ENCODE measurements at places on chromosomes 2 and 18.

DNA sequence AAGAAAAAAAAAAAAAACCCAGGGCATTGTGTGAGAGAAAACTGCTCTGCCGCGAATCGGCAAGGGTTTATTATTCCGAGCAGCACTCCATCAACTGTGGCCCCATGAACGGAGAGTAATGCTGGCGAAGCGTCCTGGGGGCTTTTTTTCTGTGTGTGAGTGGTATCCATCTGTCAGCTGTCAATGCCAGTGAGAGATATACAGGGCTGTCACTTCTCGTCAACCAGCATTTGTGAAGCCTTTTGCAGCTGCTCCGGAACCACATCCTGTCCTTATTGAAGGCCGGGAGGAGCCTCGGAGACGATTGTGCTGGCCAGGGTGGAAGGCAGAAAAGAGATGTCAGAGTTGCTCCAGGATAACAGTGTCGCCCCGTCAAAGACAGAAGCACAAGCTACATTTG is 356.9 kb upstream of the SMIM21 start:
- no peak for DNase-seq

- no peak for DNase-seq
These were observed 8.8 kb downstream of the PPP1R7 start for GRCh38 chr2:241159116-241159515.

- no peak for DNase-seq
These were observed 2159.1 kb upstream of the CELF4 start for GRCh38 chr18:39724652-39725051.

- DNase-seq: no peak
These were observed 126.0 kb downstream of the ZFP36L2 start for GRCh38 chr2:43100362-43100882.

- DNase-seq: no peak
These were observed 24.5 kb upstream of the ALPP start for GRCh38 chr2:232354069-232354468.

DNA sequence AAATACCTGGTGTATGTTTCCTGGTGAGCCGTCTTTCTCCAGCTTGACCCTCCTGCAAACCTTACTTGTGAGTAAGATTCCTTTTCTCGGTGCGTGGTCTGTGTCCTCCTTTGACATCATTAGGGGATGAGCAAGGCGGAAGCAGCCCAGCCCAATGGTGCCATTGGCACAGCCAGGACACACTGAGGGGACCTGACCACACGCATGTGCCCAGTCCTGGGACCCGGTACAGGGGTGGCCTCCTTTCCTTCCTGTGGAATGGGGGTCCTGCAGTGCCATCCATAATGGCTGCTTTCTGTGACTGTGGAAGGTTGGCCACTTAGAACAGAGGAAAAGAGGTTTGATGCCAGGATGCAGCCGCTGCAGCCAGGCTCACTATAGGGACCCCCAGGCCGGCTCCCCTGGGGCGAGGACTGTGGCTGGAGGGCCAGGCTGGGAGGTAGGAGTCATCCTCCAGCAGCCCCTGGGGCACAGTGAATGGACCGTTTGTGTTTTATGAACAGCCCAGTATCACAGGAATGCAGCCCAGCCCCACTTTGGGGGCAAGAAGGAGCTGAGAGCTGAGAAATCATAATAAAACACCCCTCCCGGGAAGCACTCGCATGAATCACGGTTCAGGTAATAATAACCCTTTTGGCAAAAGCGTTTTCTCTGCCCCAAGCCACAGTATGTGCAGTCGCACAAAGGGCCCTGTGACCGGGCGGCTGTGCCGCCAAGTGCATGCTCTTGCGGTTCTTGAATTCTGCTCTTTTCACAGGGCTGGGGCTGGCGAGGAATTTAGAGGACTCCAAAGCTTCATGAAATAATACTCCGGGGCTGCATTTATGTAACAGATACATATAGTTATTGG is 73.2 kb downstream of the ASB1 start:
- no peak for DNase-seq

GRCh38 chr18:58078889-58079573 is 35.0 kb downstream of the NEDD4L start:
- DNase-seq: no peak

GRCh38 chr2:165572151-165572550 is 102.7 kb downstream of the CSRNP3 start:
- no peak for DNase-seq

GRCh38 chr2:173574324-173575112 is 219.8 kb downstream of the CDCA7 start:
- no peak for DNase-seq

DNA sequence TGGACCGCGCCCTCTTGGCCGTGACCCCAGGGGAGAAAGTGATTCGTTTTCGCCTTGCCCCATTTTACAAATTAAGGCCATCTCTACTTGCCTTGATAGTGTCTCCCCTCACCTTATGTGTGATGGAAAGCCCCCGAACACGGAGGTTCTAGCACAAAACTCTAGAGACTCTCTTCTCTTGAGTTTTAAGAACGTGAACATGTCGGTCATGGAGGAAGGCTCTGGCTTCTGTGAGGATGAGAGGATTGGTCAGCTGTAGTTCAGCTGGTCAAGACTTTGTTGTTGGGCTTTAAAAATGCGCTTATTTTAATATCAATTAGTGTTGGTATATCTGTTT is 828 bp downstream of the DYNC1I2 start:
- no peak for DNase-seq

DNA sequence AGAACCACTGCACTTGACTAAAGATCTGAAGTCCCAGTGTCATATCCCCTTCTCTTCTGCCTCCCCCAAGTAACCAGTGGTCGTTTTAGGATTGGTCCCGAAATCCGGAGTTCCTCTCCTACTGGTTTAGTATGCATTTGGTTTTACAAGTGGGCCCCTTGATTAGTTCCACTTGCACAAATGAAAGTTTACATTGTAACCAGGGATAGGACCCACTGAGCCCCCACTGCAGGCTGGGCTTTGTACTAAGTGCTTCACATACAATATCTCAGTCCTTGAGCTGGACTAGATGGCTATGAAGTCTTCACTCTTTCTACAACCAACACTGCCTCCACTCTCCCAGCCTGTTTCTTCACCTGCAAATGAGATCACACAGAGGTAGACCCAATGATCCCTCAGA is 50.4 kb downstream of the CYRIA start:
- DNase-seq: no peak

DNA sequence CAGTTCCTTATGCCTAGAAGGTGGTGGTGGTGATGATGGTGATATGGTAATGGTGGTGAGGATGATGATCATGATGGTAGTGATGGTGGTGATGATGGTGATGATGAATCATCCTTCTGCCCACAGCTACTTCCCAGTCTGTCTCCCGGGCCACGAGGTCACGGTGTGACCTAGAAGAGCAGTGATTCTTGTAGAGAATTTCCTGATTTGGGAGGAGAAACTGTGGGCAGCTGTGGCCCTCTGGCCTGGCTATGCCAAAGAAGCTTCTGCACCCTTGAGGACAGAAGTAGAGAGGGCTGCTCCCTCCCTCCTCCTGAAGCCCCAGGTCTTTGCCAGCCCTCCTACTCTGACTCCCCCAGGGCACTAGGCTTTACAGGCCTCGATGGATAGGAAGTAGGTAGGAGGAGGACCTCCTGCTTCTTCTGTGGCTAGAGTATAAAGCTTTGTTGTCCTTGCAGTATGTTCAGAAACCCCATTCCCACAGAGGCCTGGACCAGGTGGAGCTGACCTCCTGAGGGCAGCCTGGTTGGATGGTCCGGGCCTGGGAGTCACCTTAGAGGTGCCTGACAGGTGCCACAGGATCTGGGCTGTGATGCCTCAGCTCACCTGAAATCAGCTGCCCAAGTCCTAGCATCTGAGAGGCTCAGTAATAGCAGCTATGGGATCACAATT is 57.9 kb upstream of the EPAS1 start:
- DNase-seq: no peak

- no peak for DNase-seq
These were observed 571.6 kb downstream of the ARHGAP15 start for GRCh38 chr2:143700865-143701264.

DNA sequence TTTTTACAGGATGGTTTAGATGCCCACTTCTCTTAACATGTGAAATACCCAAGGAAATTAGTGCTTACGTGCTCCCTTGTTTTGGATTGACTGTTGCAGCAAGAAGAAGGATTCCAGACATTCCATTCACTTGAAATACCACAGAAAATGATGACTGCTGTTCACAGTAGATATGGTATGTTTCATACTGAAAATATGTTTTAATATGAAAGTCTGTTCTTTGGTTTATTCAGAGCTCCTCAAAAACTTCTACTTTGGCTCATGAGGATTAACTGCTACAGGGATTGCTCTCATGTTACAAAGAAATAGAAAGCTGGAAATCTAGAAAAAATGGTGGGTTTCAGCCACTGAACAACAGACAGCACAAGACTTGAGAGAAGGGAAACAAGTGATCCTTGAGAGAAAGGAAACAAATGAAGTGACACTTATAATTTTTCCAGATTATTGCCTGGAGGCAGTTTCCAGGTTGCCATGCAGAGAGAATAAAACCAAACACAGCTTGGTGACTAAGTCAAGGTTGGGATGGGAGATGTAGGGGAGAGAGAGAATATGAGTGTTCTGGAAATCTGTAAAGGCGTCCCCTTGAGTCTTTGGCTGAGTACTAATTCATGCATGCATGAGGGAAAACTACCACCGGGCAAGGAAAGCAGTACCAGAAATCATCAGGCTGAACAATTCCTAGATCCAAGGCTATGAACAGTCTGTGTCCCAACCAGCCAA is 348.1 kb downstream of the CLIP4 start:
- no peak for DNase-seq

GRCh38 chr2:7444626-7445025 is 527.4 kb downstream of the RNF144A start:
- no peak for DNase-seq

GRCh38 chr18:22282311-22283115 is 113.1 kb downstream of the GATA6 start:
- DNase-seq: no peak

DNA sequence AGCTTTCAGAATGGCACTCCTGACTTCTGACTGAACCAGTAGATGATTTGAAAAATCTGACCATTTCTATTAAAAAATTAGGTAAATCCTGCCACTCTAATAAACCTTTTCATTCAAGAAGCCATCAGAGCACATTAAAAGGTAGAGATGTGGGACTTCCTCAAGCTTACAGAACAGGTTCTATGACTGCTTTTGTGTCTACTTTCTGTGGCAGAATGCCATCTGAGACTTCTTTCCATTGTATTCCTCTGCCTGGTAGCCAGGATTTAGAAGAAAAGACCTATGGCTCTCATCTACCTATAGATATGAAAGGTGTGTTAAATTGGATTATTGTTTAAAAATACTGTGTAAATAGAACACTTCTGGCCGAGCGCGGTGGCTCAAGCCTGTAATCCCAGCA is 99.9 kb upstream of the NABP1 start:
- no peak for DNase-seq

- peak; percentile 10 for DNase-seq
These were observed 157 bp downstream of the PTGR3 start for GRCh38 chr18:75208836-75209128.

GRCh38 chr18:45751766-45752165 is 27.8 kb downstream of the SLC14A1 start:
- no peak for DNase-seq

- no peak for DNase-seq
These were observed 39.3 kb upstream of the NARS1 start for GRCh38 chr18:57660961-57661360.

GRCh38 chr2:7450188-7450832 is 533.1 kb downstream of the RNF144A start:
- peak; percentile 62 for DNase-seq

DNA sequence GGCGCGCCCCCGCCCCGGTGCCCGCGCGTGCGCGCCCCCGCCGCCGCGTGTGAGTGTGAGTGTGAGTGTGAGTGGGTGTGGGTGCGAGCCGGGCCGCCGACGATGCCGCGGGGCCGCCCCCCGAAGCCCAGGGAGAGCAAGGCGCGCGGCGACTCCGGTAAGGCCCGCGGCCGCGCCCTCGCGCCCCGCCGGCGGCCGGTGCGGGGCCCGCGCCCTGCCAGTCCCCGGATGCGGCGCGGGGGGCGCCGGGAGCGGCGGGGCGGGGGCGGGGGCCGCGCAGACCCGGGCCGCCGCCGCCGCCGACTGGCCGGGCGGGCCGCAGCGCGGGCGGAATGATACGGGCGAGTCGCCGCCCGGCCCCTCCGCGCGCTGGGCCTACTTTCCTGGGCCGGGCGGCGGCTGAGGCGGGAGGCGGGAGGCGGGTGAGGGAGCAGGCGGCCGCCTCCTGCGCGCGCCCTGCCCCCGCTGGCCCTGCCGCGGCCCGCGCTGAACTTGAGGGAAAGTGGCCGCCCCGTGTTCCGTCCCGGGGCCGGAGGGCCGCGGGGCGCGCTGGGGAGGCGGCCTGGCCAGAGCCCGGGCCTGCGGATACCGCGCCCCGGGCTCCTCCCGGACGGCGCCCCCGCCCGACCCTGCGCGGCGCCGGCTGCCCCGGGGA is at the start of gene ZNF236:
TSS of gene ZNF236 (plus strand) at position 52 of the 655 bp plus-strand sequence. CDS start at position 103, 51 bp downstream.
- peak; percentile 51 for DNase-seq

- no peak for DNase-seq
These were observed 137.1 kb upstream of the GAREM1 start for GRCh38 chr18:32607816-32608215.

DNA sequence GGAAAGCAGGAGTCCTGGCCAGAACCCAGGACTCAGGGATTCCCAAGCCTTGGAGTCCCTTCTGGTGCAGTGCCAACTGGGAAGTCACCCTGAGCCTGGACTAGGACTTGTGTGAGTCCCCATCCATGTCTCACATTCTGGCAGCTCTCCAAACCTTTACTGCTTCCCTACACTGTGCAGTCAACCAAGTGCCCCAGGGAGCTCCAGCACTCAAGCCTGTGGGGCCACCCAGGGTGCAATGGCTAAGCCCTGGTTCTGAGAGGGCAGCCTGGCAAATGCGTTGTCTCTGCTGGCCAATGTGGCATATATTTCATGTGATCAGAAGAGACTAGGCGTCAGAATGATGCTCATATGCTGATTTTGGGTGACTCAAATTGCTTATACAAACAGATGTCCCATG is 223.4 kb downstream of the SP3 start:
- DNase-seq: no peak

- DNase-seq: no peak
These were observed 464.7 kb downstream of the MEIS1 start for GRCh38 chr2:66899648-66900047.

- no peak for DNase-seq
These were observed 1092.5 kb downstream of the LRP1B start for GRCh38 chr2:141038341-141038740.

GRCh38 chr2:17879137-17879912 is 858 bp downstream of the KCNS3 start:
- no peak for DNase-seq

GRCh38 chr2:75632091-75632701 is 14.4 kb upstream of the MRPL19 start:
- DNase-seq: no peak

GRCh38 chr2:19838616-19839015 is 63.2 kb downstream of the TTC32 start:
- no peak for DNase-seq

Data from CD4-positive, alpha-beta T cell treated with Interleukin-6 at 100 ng/mL for 8 hours (primary cell).